ENCODE measurements at places on chromosomes 12 and 14. TPM values are rescaled to one million over a fixed set of nuclear protein-coding genes. Genes with fewer than 3 reads are reported as not detected.

DNA sequence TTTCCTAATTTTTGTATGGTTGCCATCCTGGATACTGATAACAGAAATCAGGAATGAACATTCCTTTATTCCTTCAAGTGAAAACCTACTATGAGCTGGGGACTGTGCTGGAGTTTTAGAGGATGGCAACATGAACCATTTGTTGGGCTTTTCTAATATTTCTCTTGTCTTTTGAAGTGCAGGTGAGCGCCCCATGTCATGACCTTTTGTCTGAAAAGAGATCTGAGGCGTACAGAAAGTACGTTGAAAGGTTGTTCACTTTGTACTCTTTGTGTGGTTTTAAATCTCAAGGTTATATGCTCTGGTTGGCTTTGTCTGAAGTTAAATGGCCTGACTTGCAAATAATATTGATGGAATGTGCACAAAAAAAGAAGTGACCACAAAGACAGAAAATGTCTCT is 79.0 kb downstream of the GAS2L3 start:
- DNase-seq: no peak

GRCh38 chr14:90300611-90301047 is 31.1 kb downstream of the NRDE2 start:
- DNase-seq: no peak

GRCh38 chr12:71266606-71267005 is 108.8 kb upstream of the TSPAN8 start:
- DNase-seq: no peak

- DNase-seq: no peak
These were observed 13.6 kb upstream of the FOXN3 start for GRCh38 chr14:89430391-89431236.

GRCh38 chr12:12216349-12217017 is 50.4 kb downstream of the LRP6 start:
- DNase-seq: no peak

DNA sequence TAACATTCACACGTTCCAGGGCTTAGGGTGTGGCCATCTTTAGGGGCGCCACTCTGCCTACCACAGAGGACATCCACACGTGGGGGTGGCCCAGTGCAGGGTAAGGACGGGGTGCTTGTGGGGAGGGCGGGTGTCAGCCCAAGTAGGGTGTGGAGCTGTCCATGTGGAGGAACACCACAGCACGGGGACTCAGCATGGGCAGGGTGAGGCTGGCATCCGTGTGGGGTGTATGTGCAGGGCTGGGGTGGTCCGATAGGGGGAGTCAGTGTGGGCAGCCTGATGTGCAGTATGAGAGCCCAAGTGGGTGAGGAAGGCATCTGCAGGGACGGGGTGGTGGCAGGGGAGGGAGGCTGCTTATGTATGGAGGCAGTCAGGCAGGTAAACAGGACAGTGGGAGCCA is 17.7 kb downstream of the PSMC1 start:
- no peak for DNase-seq

HOXC10 gene
- not detected for total RNA-seq

Measured in mucosa of gallbladder (tissue), 1 donor.